Activated T-helper 1 cell treated with anti-CD3 and anti-CD28 coated beads, Interleukin-12 subunit alpha, Interleukin-12 subunit beta, Interleukin-2, Interleukin-4 antibody, amounts not matched to agents 30 ng/mL and 10 ng/mL and 1 ng/mL, durations not matched to agents 14 hours and 24 hours and 36 hours (primary cell): ENCODE measurements at places on chromosomes 3 and 15.

GRCh38 chr15:76258460-76258859 is 52.8 kb downstream of the ETFA start:
- DNase-seq = no peak
- no peak overlapping the region for H3K27ac ChIP-seq
- no peaks in the 10 kb centered on the region for H3K27me3 ChIP-seq
- H3K36me3 ChIP-seq = peaks cover 28% of the 10 kb centered on the region

DNA sequence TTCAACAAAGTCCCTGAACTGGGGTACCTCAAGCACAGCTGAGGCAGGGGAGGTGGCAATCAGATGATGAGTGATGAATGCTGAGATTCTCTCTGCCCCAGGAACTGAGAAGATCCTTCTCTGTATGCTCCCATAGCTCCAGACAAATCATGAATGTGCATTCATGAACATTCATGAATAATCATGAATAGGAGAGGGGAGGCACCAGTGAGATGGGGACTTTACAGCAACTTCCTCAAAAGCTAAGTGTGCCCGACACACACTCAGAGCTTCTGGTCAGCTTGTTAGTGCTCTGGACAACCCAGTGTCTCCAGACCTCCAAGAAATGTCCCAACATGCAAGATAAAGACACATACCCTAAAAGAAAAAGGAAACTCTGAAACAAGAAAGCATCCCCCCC is 24.3 kb downstream of the LRRC2 start:
- DNase-seq = no peak
- no peak overlapping the region for H3K4me3 ChIP-seq
- H3K4me1 ChIP-seq = peaks cover 52% of the 10 kb centered on the region
- H3K36me3 ChIP-seq = no peaks in the 10 kb centered on the region

DNA sequence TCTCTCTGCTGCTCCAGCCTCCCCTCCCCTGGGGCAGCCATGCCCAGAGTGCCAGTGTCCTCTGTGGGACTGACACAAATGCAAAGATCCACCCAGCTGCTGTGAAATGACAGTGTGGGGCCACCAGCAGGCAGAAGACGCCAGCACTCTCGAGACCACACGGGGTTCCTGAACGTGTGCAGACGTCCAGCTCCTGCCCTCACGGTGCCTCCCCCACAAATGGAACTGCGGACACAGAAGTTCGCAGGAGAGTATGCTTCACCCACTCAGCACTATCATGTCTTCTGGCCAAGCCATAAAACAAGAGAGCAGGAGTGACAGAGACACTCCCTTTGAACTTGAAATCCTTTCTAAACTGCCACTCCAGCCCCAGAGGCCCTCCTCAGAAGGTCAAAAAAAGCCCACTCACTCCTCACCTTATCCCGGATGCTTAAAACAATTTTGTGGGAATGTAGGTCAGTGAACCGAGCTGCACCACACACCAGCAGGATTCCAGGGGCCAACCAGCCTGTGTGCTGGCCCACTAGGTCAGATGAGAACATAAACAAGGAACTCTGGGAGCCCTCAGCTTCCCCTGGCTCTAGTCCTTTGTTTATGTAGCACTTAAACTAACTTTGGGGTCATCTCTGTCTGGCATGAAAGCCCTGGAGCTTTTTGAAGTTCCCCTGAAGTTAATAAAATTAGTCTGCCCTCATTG is 112.6 kb downstream of the DNAJB8 start:
- no peak overlapping the region for H3K4me3 ChIP-seq
- H3K27ac ChIP-seq = no peak overlapping the region
- DNase-seq = no peak
- H3K36me3 ChIP-seq = no peaks in the 10 kb centered on the region

- H3K36me3 ChIP-seq = peaks cover 48% of the 10 kb centered on the region
- peak overlapping the region; percentile 18 for H3K27ac ChIP-seq
- H3K4me3 ChIP-seq = peak overlapping the region; percentile 49
- peaks cover 50% of the 10 kb centered on the region for H3K4me1 ChIP-seq
- DNase-seq = no peak
These were observed 31.3 kb downstream of the CD200 start for GRCh38 chr3:112364291-112364690.

GRCh38 chr3:195752546-195753331 is 32.0 kb downstream of the MUC20 start:
- no peaks in the 10 kb centered on the region for H3K36me3 ChIP-seq
- H3K27ac ChIP-seq = no peak overlapping the region
- no peak overlapping the region for H3K4me3 ChIP-seq
- peaks cover 27% of the 10 kb centered on the region for H3K4me1 ChIP-seq
- H3K27me3 ChIP-seq = peaks cover 2% of the 10 kb centered on the region

DNA sequence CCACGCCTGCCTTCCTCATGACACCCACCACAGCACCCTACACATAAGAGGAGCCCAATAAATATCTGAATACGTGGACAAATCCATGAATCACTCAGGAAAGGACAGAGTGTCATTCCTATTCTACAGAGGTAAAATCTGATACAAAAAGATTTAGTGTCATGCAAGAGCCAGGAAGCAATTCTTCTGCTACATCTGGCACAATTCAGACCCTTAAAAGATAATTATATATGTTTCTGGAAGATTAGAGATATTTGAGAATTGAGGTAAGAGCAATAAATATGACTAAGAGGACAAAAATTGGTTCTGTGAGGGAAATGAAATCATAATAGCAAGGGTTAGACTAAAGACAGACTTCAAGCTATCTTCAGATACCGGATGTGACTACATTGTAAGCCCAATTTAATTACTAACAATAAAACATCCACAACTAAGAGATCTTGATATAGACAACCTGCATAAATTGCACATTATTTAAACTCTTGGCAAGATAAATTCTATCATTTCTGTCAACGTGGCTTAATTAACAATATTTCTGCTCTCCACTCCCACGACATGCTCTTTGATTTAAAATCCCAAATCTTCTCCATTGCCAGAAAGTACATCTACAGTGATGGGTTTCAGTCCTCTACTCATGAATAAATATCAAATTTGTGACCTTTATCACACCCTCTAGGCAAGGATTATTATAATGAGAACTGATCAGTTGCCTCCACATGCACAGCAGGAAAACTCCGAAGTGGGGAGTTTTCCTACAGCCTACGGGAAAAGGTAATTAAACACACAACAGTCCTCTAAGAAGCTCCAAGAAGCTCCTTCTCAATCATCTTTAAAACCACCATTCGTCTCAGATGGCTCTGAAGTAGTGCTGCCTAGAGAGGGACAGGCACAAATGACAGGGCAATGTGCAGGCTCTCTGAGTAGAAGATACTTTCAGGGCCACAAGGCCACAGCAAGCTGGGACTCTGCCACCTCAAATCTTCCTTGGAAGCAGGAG is 32.6 kb downstream of the MB21D2 start:
- H3K36me3 ChIP-seq = peaks cover 12% of the 10 kb centered on the region
- H3K4me1 ChIP-seq = peaks cover 68% of the 10 kb centered on the region
- no peak for DNase-seq
- peak overlapping the region; percentile 40 for H3K27ac ChIP-seq

GRCh38 chr3:186700267-186700666 is 16.9 kb upstream of the KNG1 start:
- H3K4me3 ChIP-seq = no peak overlapping the region
- H3K4me1 ChIP-seq = peaks cover 6% of the 10 kb centered on the region
- H3K36me3 ChIP-seq = no peaks in the 10 kb centered on the region

GRCh38 chr3:197428952-197429351 is 126.8 kb downstream of the BDH1 start:
- H3K4me3 ChIP-seq = peak overlapping the region; percentile 20
- H3K27ac ChIP-seq = peak overlapping the region; percentile 78
- H3K36me3 ChIP-seq = no peaks in the 10 kb centered on the region
- H3K27me3 ChIP-seq = peaks cover 17% of the 10 kb centered on the region

- no peaks in the 10 kb centered on the region for H3K36me3 ChIP-seq
- no peaks in the 10 kb centered on the region for H3K4me1 ChIP-seq
- H3K27ac ChIP-seq = no peak overlapping the region
These were observed 277.4 kb downstream of the EPHB1 start for GRCh38 chr3:135072431-135072830.

DNA sequence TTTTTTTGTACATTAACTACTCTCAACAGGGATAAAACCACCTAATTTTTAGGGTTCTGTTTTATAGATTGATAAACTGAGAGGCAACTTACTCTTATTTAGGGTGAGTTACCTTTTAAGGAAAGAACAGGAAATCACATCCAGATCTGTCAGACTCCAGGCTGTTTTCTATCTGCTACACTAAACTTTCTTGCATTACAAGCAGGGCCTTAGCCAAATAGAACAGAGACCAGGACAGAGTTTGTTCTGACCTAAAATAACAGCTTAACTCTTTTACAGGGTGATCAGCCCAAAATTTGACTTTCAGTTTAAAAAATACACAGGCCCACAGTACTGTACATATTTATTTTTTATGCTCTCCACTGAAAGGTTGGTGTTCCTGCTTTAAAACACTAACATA is 38.6 kb downstream of the SGO1 start:
- no peak overlapping the region for H3K4me3 ChIP-seq
- no peaks in the 10 kb centered on the region for H3K4me1 ChIP-seq
- no peak overlapping the region for H3K27ac ChIP-seq
- DNase-seq = no peak
- no peaks in the 10 kb centered on the region for H3K27me3 ChIP-seq

- no peak overlapping the region for H3K27ac ChIP-seq
- DNase-seq = no peak
- no peak overlapping the region for H3K4me3 ChIP-seq
- H3K27me3 ChIP-seq = no peaks in the 10 kb centered on the region
These were observed 454.0 kb upstream of the ROBO2 start for GRCh38 chr3:76585794-76586392.

GRCh38 chr3:170037463-170038433 is at the start of gene GPR160:
Gene GPR160 (plus strand): TSS chr3:170037995. CDS start chr3:170083973, 45,978 bp downstream.
- DNase-seq = peak; percentile 73
- H3K27ac ChIP-seq = peak within 1 kb of the TSS; percentile 42
- no peaks in the 10 kb centered on the region for H3K36me3 ChIP-seq
- peaks cover 24% of the 10 kb centered on the region for H3K4me1 ChIP-seq
- peak within 1 kb of the TSS; percentile 82 for H3K4me3 ChIP-seq
- H3K27me3 ChIP-seq = peaks cover 4% of the 10 kb centered on the region

DNA sequence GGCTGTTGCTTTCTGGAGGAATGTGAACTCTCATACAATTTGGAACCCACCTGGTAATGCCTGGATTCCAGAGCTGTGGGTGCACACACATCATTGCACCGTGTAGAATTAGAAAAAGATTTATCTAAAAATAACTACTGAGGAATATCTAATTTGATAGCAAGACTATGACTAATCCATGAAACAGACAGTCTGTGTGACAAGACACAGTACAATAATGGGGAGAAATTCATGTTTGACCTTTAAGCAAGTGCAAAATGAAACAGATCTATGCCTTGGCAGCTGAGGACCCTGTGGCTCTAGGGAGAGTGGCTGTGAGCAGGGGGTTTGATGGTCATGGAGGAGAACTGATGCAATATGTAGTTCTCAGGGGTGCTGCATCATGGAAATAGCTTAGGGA is 7.9 kb upstream of the DOCK3 start:
- DNase-seq = no peak
- peaks cover 31% of the 10 kb centered on the region for H3K27me3 ChIP-seq
- peaks cover 1% of the 10 kb centered on the region for H3K36me3 ChIP-seq
- H3K4me1 ChIP-seq = peaks cover 22% of the 10 kb centered on the region
- H3K27ac ChIP-seq = peak overlapping the region; percentile 7

DNA sequence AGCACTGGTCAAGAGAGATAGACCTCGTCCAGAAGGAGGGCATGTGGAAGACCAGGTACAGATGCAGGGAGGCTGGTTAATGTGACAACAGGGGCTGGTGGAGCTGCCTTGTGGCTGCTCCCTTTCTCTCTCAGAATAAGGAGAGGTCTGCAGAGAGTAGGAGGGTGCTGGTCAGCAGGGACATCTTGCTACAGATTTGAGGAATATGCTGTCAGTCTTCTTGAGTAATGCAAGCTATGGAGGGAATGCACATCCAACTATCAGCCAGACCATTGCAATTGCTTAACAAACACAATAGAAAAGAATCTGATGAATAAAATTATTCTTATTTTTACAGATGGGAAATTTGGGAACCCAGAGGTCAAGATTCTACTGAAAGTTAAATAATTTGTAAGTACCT is 20.3 kb upstream of the SIAH2 start:
- peaks cover 2% of the 10 kb centered on the region for H3K36me3 ChIP-seq
- H3K27me3 ChIP-seq = no peaks in the 10 kb centered on the region
- DNase-seq = no peak
- peak overlapping the region; percentile 93 for H3K27ac ChIP-seq
- H3K4me3 ChIP-seq = no peak overlapping the region

GRCh38 chr3:154942827-154943226 is 137.3 kb upstream of the MME start:
- no peaks in the 10 kb centered on the region for H3K27me3 ChIP-seq
- no peak overlapping the region for H3K27ac ChIP-seq
- no peak for DNase-seq
- H3K36me3 ChIP-seq = no peaks in the 10 kb centered on the region
- H3K4me1 ChIP-seq = no peaks in the 10 kb centered on the region

GRCh38 chr3:162166543-162166942 is 669.9 kb downstream of the OTOL1 start:
- no peak overlapping the region for H3K4me3 ChIP-seq
- H3K36me3 ChIP-seq = no peaks in the 10 kb centered on the region
- H3K4me1 ChIP-seq = no peaks in the 10 kb centered on the region
- no peak overlapping the region for H3K27ac ChIP-seq
- DNase-seq = no peak

DNA sequence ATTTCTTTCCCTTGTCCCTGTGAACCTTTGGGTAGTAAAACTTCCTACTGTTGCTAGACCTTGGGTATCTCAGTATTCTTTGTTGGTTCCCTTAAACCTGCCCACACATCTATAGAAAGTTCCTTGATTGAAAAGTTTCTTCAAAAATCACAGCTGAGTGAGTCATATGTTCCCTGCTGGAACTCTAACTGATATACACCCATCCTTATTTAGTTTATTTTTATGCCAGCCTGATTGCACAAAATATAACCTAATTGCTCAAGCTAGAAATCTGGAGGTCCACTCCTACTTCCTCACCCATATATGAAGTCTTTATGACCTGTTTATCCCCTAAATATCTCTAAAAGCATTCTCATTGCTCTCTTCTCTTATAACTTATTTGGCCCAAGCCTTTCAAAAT is 13.7 kb upstream of the GJD2 start:
- H3K36me3 ChIP-seq = no peaks in the 10 kb centered on the region
- no peak overlapping the region for H3K27ac ChIP-seq
- peaks cover 5% of the 10 kb centered on the region for H3K27me3 ChIP-seq
- DNase-seq = no peak
- H3K4me1 ChIP-seq = no peaks in the 10 kb centered on the region
- no peak overlapping the region for H3K4me3 ChIP-seq
